ENCODE measurements at places on chromosomes 16 and 17.

DNA sequence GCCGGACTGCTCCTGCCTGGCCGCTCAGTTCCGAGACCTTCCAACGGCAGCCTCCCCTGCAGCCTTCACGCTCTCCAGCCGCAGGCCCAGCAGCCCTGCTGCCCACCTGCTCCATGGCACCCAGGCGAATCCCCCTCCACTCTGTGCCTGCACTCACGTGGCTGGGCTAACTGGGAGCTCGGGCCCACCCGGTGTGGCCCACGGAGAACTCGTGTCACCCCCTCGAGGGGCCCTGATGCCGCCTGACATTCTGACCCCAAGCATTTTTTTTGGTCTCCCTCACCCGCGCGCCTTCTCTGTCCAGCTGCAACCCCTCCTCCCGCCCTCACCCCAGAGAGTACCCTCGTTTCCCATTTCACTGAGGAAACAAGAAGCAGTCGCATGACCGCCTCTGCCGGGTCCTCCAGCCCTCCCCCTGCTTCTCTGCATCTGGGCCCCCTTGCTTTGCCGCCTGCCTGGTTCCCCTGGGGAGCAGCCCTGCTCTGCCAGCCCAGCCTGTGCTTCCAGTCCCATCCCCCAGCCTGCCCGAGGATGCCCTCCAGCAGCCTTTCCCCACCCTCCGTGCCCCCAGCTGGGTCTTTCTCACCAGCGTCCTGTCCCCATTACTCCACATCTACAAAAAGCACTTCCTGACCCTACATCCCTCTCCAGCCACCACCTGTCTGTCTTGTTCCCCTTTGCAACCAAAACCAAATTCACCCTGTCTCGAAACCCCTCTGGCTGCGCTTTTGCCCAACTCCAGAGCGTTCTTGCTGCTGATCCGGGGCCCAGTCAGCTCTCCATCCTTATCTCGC is 146.4 kb upstream of the CHMP6 start:
- DNase-seq, result no peak

- no peak for DNase-seq
Observed at GRCh38 chr17:68249354-68249765, 1.5 kb downstream of the AMZ2 start.

DNA sequence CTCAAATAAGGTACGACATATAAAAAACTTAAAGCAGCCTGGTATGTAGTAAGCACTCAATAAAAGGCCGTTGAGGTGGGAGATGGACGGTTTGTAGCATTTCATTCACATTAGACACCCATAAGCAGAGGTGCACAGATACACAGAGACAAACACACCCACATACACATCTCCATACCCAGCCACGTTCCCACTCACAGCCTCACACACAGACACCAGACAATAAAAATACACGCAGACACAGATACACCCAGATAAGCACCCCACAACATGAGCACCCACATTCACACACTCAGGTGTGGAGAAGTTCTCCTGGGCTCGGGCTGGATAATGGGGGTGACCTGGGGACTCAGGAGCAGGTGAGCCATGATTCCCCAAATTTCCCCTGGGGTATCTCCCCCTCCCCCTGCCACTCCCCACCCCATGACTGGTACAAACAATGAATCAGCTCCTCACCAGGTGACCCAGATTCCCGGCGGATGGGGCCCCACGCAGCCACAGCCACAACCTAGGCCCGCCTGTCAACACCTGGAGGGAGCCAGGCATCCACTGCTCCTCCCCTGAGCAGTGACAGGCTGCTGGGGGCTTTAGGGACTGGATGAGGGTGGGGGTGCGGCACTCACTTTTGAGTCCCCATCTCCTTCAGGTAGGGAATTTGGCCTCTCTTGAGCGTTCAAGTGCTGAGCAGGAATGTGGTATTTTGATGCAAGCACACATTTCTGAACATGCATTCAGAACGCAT is 2.7 kb downstream of the DLX3 start:
- no peak for DNase-seq

- DNase-seq, result no peak
Observed at GRCh38 chr17:21388944-21389343, 12.8 kb downstream of the KCNJ12 start.

DNA sequence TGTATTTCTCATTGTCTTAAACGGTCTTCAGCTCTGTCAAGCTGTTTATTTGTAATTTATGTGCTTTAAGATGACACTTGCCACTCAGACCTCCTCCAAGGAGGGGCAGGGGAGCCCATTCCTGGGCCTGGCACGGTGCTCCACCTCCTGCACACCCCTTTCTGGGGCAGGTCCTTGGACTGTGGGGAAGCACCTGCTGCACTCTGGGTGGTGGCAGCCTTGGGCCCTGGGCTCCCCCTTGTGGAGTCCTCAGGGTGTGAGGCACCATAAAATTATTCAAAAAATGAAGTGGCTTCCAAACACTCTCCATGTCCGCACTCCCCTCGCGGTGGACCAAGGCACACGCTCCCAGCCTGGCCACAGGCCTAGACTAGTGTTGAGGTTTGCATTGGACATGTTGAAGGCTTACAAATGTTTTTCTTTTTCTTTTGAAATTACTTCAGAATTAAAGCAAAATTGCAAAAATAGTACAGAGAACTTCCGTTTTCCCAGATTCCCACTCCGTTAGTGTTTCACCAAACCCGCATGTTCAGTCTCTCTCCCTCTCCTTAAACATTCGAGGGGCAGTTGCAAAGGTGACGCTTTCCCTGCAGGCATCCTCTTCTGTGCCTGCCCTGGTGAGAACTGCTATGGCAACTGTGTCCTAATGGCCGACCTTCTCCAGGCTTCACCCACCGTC is 32.4 kb downstream of the FOXK2 start:
- peak; percentile 74 for DNase-seq

GRCh38 chr17:29615492-29616299 is 7.0 kb downstream of the CORO6 start:
- DNase-seq, result peak; percentile 80

DNA sequence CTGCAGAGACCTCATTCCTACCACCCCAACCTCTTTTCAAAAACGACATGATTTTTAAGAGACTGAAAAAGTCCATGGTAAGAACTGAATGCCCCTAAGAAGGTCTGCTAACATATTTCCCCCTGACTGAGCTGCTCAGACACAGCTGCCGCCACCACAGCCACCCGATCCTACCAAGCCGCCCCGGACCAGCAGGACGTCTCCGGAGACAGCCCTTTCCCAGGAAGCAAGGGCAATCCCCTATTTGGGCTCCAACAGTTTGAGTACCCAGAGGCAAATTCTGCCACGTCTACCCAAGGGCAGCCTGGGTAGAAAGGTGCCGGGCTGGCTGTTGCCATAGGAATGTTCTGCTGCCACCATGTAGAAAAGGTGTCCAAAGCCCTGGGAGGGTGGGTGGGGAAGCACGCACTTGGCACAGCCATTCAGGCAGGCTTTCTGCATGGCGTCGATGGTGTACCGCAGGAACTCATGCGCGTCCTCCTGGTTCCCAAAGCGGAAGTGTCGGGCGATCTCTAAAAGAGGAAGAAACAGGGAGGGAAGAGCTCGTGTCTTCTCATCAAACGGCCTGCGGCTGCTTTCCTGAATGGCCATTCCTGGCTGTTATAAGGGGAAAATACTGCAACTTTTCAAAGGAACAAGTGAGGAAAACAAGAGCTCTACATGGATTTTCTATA is 13.6 kb downstream of the USP36 start:
- no peak for DNase-seq

DNA sequence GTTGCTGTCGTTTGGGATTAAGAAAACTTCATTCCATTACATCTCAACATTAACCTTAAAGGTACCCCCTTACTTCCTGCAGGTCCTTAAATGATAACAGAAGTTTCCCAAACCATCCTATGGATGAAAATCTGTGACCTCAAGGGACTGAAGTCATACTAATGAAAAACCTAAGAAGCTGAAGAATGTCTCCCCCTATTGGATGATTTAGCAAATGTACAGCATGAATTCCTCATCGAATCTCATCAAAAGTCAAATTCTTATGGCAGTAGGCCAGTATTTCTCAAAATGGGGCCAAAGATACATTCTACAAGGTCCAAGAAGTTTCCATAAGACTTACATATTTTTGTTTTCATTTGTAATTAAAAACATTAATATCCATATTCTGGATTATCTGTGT is 13.5 kb downstream of the SCO1 start:
- DNase-seq, result no peak

DNA sequence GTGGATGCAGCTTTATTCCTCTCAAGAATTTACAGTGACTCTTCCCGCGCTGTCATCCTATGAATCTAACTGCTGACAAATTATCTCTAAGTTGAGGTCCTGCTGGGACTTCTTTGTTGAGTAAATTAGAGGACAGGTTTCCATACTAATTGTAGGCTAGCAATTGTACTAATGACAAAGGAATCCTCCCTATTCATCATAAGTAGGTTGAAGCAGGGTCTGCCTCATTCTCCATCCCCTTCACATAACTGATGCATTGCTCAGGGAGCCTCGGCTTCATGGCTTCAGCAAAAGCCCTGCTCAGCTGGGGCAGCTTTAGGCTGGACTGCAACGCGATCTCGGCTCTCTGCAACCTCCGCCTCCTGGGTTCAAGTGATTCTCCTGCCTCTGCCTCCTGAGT is 83.1 kb upstream of the IRX6 start:
- no peak for DNase-seq

- no peak for DNase-seq
Observed at GRCh38 chr17:37174205-37174604, 201.6 kb upstream of the C17orf78 start.

DNA sequence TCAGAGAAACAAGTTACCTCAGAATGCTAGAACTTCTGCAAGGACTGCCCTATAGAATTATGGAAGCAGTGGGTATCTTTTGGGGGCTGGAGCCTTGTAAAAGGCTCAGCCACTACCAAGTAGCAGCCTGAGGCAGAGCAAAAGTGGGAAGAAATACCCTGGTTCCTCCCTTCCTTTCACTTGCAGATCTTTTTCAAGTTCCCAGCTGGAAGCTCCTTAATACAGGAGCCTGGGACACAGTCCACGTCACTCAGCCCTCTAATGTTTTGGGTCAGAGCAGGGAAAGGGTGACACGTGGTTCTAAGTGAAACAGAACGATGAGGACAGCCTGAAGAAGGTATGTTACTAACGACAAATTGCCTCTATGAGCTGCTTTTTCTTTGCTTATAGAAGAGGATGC is 93.1 kb downstream of the CNTNAP4 start:
- DNase-seq, result no peak

DNA sequence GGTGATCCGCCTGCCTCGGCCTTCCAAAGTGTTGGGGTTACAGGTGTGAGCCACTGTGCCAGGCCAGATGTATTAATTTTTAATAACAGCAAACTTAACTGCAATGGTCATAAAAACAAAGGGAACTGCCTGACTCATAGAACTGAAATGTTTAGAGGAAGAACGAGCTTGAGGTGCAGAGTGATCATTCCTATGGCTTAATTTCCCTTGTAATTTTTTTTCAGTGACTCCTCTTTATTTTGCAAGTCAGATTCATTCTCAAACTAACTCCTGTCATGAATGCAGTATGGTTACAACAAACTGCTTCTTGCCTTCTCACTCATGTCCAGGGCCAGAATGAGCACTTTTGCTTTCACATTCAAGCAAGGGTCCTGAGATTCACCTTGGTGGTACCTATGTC is 231.3 kb downstream of the HAPSTR1 start:
- DNase-seq, result no peak

- no peak for DNase-seq
Observed at GRCh38 chr16:86716649-86717048, 138.3 kb downstream of the FOXL1 start.

DNA sequence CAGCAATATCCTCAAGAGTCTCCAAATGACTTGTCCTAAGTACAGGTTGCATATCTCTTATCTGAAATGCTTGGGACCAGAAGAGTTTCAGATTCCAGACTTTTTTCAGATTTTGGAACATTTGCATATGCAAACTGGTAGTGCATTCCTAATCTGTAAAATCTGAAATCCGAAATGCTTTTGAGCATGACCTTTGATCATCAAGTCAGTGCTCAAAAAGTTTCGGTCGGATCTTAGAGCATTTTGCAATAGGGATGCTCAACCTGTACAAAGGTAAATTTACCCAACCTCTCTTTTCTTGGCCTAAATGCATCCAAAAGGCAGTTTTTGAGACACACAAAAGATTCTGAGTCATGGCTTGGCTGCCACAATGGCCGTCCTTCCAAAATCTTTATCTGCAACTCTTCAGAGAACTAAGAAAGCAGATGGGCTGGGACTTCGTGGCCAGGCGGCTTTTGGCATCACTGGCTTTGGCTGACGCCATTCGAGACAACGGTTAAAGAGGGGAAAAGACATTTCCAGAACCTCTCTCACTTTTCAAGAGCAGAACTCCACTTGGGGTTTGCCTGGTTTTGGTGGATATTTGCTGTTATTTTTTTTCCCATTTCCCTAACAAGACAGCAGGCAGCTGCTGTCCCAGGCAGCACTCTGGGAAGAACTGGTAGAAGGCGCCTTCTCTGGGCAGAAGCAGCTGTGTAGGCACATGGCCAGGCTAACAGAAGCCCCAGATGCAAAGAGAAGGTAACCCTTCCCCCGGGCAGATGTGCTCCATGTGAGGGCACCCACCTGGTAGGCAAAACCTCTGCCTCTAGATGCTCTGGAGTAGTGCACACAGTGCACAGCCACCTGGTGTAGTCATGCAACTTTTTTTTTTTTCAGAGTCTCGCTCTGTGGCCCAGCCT is 8.9 kb downstream of the CPPED1 start:
- no peak for DNase-seq

DNA sequence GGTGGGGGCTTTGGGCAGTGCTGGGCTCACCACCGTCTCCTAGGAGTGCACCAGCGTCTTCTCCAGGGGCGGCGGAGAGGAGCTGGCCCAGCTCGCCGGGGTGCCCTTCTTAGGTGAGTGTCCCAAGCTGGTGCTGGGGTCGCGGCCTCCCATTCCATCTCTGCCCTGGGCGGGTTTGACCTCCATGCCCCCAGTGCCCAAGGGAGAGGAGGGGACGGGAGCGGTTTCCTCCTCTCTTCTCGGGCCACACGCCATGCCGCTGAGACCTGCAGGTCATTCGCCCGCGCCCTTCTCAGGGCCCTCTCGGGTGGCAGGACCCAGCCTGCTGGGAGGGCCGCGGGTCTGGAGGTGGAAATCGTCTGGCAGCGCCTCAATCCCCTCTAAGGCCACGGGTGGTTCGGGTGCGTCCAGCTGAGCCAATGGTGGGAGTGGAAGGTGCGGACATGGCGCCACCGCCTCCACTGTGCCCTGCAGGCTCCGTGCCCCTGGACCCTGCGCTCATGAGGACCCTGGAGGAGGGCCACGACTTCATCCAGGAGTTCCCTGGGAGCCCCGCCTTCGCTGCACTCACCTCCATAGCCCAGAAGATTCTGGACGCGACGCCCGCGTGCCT is 5.3 kb downstream of the IGFALS start:
- no peak for DNase-seq

GRCh38 chr17:16913463-16913862 is 58.5 kb downstream of the TNFRSF13B start:
- no peak for DNase-seq
